Type B pancreatic cell (in vitro differentiated cells): ENCODE measurements at places on chromosomes 7 and 10.

DNA sequence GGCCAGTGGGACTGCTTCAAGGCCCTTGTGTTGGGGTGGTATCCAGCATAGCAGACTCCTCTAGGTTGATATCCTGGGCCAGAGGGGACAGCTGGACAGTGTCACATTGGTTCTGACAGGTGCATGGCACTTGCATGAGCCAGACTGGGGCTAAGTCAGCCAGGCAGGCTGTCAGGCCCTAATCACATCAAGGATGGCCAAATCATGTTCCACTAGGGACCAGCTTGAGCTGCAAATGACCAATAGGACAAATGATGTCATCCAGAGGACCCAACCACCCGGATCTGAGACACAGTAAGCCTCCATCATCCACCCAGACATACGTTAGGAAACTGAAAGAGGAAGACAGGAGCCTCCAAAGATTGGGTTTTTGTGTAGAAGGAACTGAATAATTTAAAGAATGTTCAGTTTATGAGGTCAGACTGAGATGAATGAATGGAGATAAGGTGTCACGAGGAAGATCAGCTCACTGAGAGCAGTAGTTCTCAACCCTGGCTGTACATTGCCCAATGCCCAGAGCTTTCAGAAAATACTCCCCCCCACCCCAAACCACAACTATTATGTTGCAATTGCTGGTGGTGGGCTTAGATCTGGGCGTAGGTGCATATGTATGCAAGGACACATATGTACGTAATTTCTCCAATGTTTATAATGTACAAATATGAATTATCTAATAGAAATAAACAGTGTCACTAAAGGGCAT lies 75.2 kb upstream of the INHBA start:
- DNase-seq: no peak

DNA sequence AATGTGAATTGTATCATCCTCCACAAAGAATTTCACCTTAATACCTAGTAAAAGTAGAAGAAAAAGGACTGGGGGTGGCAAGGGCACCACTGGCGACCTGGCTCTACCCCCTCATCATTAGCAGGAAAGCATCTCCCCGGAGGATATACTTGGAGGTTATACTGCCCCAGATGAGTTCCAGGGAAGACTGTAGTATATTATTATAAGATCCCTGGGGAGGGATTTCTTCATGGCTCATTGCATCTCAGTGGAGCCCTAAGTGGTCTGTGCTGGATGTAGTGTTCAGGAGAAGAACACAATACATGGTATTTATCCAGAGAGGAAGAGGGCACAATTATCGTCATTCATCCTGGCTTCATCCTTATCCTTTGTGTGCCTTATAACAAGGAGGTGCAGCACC lies 14.2 kb upstream of the DYNC1I1 start:
- DNase-seq: no peak

- no peak for DNase-seq
Measured at GRCh38 chr10:92239151-92239599, 51.7 kb downstream of the CPEB3 start.

- no peak for DNase-seq
Measured at GRCh38 chr10:128059982-128060293, 66.3 kb downstream of the MKI67 start.

DNA sequence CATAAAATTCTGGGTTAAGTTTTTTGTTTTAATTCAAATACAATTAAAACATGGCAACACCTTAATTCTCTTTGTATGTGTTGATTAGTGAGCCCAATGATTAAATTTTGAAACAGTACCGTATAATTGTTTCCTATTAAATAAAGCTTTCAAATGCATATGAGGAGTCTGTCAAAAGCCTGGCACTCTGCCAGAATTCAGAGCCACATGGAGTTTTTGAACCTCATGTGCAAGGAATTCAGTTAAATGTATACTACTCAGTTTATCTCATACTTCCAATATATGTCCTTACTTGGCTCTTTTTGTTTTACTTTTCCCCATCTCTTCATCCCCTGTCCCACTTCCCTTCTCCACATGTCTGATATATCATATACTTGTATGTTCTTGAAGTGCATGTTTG lies 165.6 kb upstream of the FAM3C start:
- DNase-seq: no peak

- no peak for DNase-seq
Measured at GRCh38 chr7:1619152-1620079, 49.6 kb upstream of the PSMG3 start.

DNA sequence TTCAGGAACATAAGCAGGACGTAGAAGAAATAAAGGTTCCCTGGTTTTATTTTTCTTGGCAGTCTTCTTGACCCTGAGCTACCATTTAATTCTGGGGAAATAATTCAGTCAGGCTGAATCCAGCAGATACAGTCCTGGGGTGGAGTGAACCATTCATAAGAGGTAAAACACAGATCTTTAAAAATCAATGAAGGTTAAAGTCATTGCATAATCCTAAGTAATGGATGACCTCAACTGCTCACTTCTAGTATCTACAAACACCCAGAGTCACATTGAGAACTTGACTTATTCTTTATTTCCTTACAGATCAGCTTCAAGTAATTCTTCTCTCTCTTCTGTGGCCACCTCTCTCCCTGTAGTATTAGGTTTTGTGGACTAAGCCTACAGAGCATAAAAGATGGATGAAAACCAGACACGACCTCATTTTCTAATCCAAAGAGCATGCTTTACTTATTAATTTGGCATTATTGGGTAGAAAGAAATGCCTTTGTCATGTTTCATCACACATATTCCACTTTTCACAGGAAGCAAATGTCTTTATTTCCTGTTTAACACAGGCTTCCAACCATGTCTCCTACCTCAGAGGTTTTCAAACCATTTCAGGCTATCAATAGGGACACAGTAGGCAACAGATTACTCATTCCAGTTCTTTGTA lies 182.3 kb upstream of the IMMP2L start:
- no peak for DNase-seq

DNA sequence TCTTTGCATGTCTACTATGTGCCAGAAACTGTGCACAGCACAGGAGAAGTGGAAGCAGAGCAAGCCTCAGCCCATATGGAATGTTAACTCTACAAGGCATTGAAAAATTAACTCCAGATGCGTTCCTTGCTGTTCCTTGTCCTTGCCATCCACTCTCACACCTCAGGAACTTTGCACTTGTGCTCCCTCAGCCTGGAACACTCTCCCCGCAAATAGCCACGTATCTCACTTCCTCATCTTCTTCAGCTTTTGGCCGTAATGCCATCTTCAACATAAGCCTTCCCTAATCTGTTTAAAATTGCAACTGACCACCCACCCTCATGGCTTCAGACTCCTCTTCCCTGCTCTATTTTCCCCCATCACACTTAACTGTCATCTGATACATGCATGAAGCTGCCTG lies 83.2 kb upstream of the CAPZA2 start:
- DNase-seq: no peak

- DNase-seq: no peak
Measured at GRCh38 chr7:25075459-25075858, 49.6 kb downstream of the CYCS start.

DNA sequence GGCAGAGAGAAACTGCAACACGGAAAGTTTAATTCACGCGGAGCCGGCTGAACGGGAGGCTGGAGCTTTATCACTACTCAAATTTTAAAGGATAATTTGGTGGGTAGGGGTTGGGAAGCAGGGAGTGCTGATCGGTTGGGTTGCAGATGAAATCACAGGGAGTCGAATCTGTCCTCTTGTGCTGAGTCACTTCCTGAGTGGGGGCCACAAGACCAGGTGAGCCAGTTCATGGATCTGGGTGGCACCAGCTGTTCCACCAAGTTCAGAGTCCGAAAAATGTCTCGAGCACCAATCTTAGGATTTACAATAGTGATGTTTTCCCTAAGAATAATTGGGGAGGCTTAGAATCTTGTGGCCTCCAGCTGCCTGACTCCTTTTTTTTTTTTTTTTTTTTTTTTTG lies 3.6 kb upstream of the PRAP1 start:
- DNase-seq: no peak

- DNase-seq: no peak
Measured at GRCh38 chr10:11403116-11403515, 208.3 kb downstream of the USP6NL start.
